Mucosa of gallbladder (tissue), 1 donor: ENCODE measurements at places on chromosomes 12 and 14.

GRCh38 chr14:81276073-81277069, 55.6 kb upstream of the GTF2A1 start:
- DNase-seq, result no peak

- DNase-seq, result no peak
Observed at GRCh38 chr12:11880381-11880780, 190.4 kb upstream of the BCL2L14 start.

DNA sequence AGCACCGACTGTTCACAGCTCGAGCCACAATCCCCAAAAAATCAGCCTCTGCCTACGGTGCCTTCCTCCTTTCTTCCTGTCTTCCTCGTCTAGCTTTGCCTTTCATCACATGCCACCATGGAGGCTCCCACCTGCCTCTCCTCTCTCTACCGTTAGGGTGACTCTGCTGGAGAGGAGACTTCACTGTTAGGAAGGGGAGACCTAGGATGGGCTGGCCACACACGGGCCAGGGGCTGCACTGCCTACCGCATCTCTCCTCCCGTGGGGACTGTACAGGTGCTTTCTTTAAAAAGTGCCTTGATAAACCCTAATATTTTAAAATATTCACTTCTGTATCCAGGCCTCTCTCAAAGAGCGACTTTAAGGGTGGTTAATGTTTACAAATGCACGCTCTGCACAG, 1104.7 kb downstream of the BCL11B start:
- no peak for DNase-seq

DNA sequence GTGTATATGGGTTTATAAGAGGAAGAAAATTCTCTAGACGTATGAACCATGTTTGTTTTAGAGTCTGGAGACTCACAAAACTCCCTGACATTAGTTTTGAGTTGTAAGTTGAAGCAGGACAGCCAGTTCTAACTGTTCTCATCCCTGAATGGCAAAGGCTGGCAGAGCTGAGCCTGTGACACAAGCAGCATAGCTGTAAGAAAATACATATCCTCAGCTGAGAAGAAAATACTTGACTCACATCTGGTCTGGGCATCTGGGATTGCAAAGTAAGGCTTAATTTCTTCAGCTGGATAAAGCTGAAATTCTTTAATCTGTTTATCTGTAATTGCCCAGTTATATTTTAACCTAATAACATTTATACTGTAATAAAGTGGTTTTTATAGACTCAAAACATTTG, 156.3 kb downstream of the PELI2 start:
- no peak for DNase-seq

- DNase-seq, result no peak
Observed at GRCh38 chr12:10126413-10126812, 3.6 kb downstream of the CLEC7A start.
